ENCODE measurements at places on chromosomes 11 and 22. TPM values are rescaled to one million over a fixed set of nuclear protein-coding genes. Genes with fewer than 3 reads are reported as not detected.
A peak's percentile ranks its signal among the peaks of the same experiment; 100 is the strongest.

DNA sequence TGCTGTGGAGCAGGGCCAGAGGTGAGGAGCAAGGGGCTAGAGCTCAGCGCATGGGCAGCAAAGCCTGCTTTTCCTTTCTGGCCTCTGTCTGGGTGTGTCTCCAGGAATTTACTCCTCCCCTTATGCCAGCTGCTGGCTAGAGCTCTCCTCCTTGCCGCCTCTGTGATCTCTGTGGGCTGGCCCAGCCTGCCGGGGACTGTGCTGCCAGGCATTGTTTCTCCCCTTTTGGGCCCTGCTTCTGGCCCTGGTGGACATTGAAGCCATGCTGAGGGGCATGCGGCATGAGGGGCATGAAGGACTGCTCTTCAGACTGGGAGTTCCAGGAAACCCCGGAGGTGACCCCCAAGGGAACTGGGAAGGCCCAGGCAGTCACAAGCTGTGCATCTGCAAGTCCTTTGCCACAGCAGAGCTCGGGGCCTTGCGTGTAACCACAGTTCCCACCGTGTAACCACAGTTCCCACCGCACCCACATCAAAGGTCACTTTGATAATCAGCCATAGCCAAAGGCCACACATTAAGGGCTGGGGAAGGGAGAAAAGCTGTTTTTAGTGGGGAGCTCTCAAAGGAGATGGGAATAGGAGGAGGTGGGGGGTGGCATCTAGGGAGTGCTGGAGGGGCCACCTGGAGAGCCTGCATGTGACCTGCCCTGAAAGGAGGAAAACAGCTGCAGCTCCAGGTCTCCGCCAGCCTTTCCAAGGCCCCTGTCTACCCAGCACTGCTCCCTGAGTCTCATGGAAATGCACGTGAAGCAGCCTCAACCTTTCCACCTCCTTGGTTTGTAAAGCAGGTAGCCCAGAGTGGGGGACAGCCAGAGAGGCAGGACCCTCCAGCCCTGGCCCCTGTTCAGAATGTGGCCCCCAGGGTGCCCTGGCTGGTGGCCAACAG, 62.3 kb downstream of the PPFIBP2 start:
- no peaks in the 10 kb centered on the region for H3K36me3 ChIP-seq
- peak overlapping the region; percentile 70 for H3K27ac ChIP-seq
- H3K27me3 ChIP-seq: no peaks in the 10 kb centered on the region
- no peak for DNase-seq

Gene ACRV1
- not detected for total RNA-seq

Gene ZC3H12C
- 21.7 TPM for total RNA-seq

Gene OR5B21
- total RNA-seq: not detected

Gene SNX19
- 52.5 TPM for total RNA-seq

DNA sequence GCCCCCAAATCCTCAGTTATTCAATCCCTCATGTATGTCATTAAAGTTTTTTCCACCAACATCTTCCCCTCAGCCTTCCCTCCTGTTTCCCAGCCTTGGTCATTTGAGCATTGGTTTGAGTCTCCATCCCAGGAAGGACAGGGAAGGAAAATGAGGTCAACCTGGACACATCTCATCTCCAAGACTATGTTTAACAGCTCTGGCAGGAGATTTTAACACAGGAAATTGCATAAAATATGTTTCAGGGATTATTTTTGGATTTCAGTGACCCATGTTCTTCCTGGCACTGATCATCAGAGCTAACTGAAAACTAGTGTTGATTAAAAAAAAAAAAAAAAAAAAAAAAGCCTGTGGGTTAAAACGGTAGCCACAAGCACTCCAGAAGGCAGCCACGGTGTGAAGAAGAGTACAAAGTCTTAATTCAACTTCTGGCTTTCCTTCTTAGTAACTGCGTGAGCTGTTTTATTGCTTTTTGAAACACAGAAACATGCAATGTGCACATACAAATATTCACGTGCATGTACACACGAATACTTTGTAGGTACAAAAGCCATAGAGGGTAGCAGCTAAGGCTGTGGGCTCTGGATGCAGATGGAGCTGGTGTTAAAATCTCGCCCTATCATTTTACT, 164.4 kb upstream of the DDI1 start:
- H3K4me1 ChIP-seq: no peaks in the 10 kb centered on the region
- no peaks in the 10 kb centered on the region for H3K27me3 ChIP-seq
- no peaks in the 10 kb centered on the region for H3K36me3 ChIP-seq
- no peak for DNase-seq
- H3K4me3 ChIP-seq: no peak overlapping the region

DNA sequence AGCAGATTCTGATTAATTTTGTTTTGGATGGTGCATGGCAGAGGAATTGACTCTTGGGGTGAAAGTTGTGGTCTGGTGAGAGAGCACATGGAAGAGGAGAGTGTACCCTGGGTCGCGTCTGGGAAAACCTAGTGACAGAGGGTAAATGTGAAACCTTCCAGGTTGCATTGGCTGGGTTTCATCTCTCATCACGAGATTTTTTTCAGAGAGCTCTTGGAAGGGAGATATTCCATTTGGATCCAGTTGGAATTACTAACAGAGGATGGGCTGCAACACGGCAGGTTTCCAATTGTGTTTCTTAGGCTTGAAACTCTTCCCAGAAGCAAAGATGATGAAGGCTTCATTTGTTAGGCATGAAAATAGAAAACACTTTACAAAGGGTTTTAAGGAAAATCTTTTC, 109.7 kb upstream of the MTMR2 start:
- H3K27ac ChIP-seq: no peak overlapping the region
- DNase-seq: no peak
- H3K4me1 ChIP-seq: peaks cover 8% of the 10 kb centered on the region
- no peaks in the 10 kb centered on the region for H3K27me3 ChIP-seq

DNA sequence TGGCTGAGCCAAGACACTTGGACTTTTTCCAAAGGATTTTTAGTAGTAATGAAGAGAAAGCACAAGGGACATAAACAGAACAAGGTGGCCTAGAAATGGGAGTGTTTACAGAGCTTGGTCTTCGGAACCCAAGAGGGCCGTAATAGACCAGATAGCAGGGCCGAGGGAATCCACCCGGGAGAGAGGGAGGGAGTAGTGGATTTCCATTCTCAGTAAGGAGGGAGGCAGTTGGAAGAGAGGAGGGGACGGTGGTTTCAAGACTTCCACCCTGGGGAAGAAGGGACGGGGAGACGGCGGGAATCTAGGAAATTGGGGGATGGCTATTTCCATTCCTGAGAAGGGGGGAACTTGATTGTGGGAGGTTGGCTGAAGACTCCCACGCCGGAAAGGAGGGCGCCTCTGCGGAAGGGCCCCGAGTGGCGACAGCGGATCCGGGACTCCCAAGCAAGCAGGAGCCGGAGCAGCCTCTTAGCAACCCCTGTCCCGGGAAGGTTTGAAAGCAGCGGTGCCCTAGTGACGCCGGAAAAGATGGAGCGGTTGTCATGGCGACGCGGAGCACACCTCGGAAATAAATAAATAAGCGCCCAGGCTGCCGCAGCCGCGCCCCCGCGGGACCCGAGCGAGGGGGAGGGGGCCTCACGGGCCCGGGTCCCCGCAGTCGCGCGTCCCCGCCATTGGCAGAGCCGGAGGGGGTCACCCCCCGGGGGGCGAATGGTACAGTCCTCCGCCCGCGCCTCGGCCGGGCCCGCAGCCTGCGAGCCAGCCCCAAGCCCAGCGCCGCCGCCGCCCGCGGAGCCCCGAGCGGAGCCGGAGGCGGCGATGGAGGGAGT, 31.6 kb downstream of the EIF3F start:
- peaks cover 59% of the 10 kb centered on the region for H3K27me3 ChIP-seq
- DNase-seq: peak; percentile 41
- H3K4me3 ChIP-seq: peak overlapping the region; percentile 40
- no peaks in the 10 kb centered on the region for H3K36me3 ChIP-seq
- no peak overlapping the region for H3K27ac ChIP-seq
- no peaks in the 10 kb centered on the region for H3K4me1 ChIP-seq

- no peaks in the 10 kb centered on the region for H3K36me3 ChIP-seq
- peaks cover 26% of the 10 kb centered on the region for H3K27me3 ChIP-seq
- DNase-seq: no peak
- H3K4me3 ChIP-seq: no peak overlapping the region
These were observed 275.0 kb downstream of the FAM76B start for GRCh38 chr11:95514416-95515110.

Gene CBY1
- total RNA-seq: 22.1 TPM

Gene C11orf97
- total RNA-seq: not detected

GRCh38 chr11:17230867-17231851, 23.4 kb upstream of the PIK3C2A start:
- H3K27ac ChIP-seq: no peak overlapping the region
- no peak for DNase-seq
- no peaks in the 10 kb centered on the region for H3K27me3 ChIP-seq

DNA sequence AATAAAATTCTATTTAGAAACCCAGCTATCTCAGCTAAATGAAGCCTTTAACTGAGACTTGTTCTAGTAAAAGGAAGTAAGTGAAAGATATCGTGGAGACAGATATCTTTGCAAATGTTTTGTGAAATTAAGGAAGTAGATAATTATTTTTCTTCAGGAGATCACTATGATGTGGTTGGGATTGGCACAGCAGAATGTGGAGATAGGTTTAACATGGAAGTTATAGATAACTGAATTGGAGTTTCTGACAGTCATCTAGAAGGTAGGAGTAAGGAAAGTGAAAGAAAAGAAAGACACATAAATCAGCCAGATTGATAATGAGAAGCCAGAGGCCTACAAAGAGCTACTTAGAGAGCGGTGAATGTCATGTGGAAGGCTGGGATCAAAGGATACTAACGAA, 4.7 kb upstream of the CASP5 start:
- H3K27ac ChIP-seq: no peak overlapping the region
- DNase-seq: no peak
- H3K27me3 ChIP-seq: no peaks in the 10 kb centered on the region
- H3K4me3 ChIP-seq: no peak overlapping the region
- peaks cover 4% of the 10 kb centered on the region for H3K4me1 ChIP-seq
- no peaks in the 10 kb centered on the region for H3K36me3 ChIP-seq

Gene LGALS1
- 269 TPM for total RNA-seq

DNA sequence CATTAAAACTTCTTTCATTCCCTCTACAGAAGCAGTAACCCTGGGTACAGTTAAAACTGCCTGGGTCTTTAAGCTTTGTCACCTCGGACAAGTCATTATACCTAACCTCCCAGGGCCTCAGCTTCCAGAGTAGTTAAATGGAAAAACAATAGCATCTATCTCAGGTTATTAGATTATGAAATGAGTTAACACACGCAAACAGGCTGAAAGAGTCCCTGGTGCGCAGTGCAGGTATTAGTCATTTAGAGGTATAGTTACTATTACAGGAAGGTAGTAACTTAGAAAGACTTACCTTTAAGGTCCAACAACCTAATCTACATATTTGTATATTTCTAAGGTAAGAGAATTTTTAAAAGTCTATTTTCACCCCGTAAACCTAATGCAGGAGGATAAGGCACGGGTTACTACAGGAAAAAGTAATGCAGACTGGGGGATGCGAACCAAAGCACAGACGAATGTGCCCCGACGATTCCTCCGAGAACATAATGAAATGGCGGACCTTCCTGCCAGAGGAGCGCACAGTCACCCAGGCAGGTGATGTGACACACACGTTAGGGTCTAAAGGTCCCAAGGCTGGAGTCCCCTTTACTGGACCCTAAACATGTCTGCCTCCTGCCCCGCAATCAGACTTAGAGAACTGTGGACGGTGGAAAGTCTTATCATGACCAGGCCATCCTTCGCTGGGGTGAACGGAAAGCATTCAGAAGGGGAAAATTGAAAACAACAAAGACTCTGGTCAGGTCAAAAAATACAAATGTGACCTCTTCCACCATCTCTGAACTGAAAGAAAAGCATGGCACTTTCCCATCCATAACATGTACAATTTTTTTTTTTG, 1.3 kb downstream of the NAP1L4 start:
- H3K4me1 ChIP-seq: peaks cover 24% of the 10 kb centered on the region
- peak overlapping the region; percentile 96 for H3K4me3 ChIP-seq
- no peaks in the 10 kb centered on the region for H3K27me3 ChIP-seq
- peak overlapping the region; percentile 87 for H3K27ac ChIP-seq
- DNase-seq: no peak

Gene SCGB1A1
- not detected for total RNA-seq

- no peak within 1 kb of the TSS for H3K4me3 ChIP-seq
- H3K27ac ChIP-seq: no peak within 1 kb of the TSS
- no peaks in the 10 kb centered on the region for H3K27me3 ChIP-seq
- DNase-seq: no peak
- no peaks in the 10 kb centered on the region for H3K4me1 ChIP-seq
These were observed at the start of gene TNNT3 for GRCh38 chr11:1919391-1920127. TSS of gene TNNT3 (plus strand) at chr11:1919703. CDS start at chr11:1922875, 3,172 bp downstream.

Gene SLC35E4
- 2.4 TPM for total RNA-seq

DNA sequence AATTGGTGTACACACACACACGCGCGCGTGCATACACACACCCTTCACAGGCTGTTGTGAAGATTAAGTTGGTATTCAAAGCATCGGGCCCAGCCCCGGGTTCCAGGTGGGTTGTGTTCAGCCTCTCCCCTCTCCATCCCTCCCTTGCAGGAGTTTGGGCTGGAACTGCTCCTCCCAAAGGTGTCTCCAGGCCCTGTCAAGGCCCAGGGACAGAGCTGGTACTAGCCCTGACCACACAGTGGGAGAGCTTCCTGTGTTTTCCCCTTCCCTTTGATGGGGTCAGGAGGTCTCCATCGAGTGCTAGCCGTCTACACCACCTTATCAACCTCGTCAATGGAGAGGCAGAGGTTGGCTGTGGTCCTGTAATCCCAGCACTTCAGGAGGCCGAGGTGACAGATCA, 36.5 kb upstream of the CSNK1E start:
- no peak overlapping the region for H3K4me3 ChIP-seq
- H3K27ac ChIP-seq: no peak overlapping the region
- no peaks in the 10 kb centered on the region for H3K36me3 ChIP-seq
- no peaks in the 10 kb centered on the region for H3K4me1 ChIP-seq
- DNase-seq: no peak

Gene OR51E2
- total RNA-seq: not detected

DNA sequence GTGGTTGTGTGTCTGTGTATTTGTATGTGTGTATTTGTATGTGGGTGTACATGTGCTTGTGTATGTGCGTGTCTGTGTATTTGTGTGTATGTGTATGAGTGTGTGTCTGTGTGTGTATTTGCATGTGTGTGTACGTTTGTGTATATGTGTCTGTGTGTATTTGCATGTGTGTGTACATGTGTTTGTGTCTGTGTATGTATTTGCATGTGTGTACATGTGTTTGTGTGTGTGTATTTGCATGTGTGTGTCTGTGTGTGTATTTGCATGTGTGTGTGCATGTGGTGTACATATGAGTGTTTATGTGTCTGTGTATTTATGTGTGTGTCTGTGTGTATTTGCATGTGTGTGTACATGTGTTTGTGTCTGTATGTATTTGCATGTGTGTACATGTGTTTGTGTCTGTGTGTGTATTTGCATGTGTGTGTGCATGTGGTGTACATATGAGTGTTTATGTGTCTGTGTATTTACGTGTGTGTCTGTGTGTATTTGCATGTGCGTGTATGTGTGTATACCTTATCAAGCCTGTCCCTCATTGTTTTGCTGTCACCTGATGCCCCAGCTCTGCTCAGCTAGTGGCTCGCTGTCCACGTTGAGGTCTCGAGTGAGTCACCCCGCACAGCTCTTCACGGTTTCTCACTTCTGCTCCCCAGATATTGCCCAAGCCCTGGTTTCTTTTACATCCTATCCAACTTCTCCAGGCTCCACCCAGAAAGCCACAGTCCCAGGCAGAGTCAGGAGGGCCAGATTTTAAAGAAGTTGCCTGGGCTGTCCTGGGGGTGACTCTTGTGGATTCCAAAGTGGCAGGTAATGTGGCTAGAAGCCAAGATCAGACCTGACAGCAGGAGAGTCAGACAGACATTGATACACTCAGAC, 15.2 kb downstream of the MB start:
- no peaks in the 10 kb centered on the region for H3K27me3 ChIP-seq
- DNase-seq: no peak

Measured in A673 (cell line).